ENCODE measurements at places on chromosomes 3 and 15. TPM values are rescaled to one million over a fixed set of nuclear protein-coding genes. Genes with fewer than 3 reads are reported as not detected.

DNA sequence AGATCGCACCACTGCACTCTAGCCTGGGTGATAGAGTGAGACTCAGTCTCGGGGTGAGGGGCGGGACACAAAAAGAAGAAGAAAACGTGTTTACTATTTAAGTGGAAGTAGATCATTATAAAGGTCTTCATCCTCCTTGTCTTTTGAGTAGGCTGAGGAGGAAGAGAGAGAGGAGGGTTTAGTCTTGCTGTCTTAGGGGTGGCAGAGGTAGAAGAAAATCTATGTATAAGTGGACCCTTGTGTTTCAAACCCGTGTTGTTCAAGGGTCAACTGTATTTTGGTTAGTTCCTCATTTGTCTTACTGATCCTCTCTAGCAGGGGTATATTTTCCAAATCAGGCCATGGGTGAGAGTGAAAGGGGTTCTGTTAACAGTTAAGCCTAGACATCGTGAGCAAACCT lies 40.1 kb downstream of the TRIM71 start:
- H3K27ac ChIP-seq: no peak overlapping the region
- H3K4me1 ChIP-seq: no peaks in the 10 kb centered on the region
- H3K4me3 ChIP-seq: no peak overlapping the region
- no peaks in the 10 kb centered on the region for H3K27me3 ChIP-seq
- H3K36me3 ChIP-seq: no peaks in the 10 kb centered on the region
- no peak for DNase-seq

- no peaks in the 10 kb centered on the region for H3K27me3 ChIP-seq
- H3K4me3 ChIP-seq: no peak overlapping the region
- H3K36me3 ChIP-seq: peaks cover 12% of the 10 kb centered on the region
- H3K4me1 ChIP-seq: peaks cover 31% of the 10 kb centered on the region
These were observed 43.4 kb downstream of the APBA2 start for GRCh38 chr15:28929200-28929599.

DNA sequence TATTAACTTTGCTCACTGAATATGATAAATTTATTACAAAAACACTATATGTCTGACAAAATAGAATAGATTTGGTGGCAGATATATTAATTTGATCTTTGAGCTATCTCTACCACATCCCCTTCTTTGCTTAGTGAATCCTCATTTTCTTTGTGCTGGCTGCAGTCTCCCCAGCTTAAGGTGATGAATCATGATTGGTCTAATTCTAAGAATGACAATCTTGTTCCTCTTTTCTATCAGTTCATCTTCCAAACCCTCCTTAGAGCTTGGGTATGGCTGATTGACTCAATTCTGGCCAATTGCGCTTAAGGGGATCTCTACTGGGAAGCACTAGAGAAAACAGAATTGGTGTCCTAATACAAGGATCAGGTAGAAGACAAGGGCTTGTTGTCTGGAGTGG lies 309.6 kb upstream of the GOLIM4 start:
- H3K4me1 ChIP-seq: no peaks in the 10 kb centered on the region
- H3K36me3 ChIP-seq: no peaks in the 10 kb centered on the region
- no peak overlapping the region for H3K4me3 ChIP-seq
- H3K27ac ChIP-seq: no peak overlapping the region
- no peaks in the 10 kb centered on the region for H3K27me3 ChIP-seq

DNA sequence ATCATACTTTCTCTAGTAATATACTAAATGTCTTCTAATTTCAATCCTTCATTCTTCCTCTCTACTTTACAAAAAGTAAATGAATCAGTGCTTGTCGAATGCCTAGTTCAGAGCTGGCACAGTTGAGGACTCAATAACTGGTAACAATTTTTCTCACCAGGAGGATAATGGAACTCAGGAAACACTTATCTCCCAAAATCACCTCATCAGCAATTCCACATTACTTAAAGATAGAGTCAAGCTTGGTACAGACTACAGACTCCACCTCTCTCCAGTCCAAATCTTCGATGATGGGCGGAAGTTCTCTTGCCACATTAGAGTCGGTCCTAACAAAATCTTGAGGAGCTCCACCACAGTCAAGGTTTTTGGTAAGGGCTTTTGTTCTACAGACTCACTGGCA lies 16.3 kb downstream of the ZBED2 start:
- no peak for DNase-seq
- peaks cover 75% of the 10 kb centered on the region for H3K4me1 ChIP-seq
- H3K36me3 ChIP-seq: peaks cover 58% of the 10 kb centered on the region
- H3K27me3 ChIP-seq: no peaks in the 10 kb centered on the region

DNA sequence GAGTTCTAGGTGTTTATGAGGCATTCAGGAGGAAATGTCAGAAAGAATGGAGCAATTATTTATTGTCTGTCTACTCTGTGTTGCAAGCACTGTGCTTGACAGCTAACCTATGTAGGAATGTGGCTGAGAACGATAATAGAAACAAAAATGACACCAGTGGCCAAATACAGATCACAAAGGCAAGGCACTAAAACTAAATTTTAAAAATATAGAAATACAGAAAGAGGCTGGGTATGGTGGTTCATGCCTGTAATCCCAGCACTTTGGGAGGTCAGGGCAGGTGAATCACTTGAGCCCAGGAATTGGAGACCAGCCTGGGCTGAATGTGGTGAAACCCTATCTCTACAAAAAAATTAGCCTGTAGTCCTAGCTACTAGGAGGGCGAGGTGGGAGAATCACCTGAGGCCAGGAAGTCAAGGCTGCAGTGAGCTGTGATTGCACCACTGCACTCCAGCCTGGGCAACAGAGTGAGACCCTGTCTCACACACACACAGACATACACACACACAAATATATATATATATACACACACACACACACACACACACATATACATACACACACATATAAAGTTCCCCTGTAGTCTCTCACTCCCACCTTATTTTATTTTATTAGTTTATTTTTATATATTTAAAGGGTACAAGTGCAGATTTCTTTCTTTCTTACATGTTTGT lies 6.0 kb downstream of the PRKCI start:
- DNase-seq: no peak
- H3K27ac ChIP-seq: no peak overlapping the region
- no peak overlapping the region for H3K4me3 ChIP-seq
- H3K27me3 ChIP-seq: no peaks in the 10 kb centered on the region

GRCh38 chr3:181909241-181909640 lies 197.5 kb downstream of the SOX2 start:
- H3K36me3 ChIP-seq: no peaks in the 10 kb centered on the region
- H3K27me3 ChIP-seq: no peaks in the 10 kb centered on the region
- no peak overlapping the region for H3K4me3 ChIP-seq
- H3K27ac ChIP-seq: no peak overlapping the region

DNA sequence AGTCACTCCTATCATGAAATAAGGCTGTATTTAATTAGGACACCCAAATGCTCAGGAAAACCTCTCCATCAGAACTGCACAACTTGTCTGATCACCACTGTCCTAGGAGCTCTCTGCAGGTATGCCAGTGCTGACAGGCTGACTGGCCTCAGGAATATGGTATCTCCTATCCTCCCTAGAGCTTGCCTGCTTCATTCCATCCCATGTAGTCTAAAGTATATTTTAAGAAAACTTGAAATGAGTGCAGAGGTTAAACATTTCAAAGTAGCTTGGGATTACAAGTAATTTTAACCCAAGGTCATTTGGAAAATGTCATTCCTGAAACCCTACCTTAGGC lies 23.7 kb downstream of the FILIP1L start:
- no peak overlapping the region for H3K27ac ChIP-seq
- H3K27me3 ChIP-seq: no peaks in the 10 kb centered on the region
- H3K4me1 ChIP-seq: peaks cover 8% of the 10 kb centered on the region
- H3K4me3 ChIP-seq: no peak overlapping the region

GRCh38 chr15:73515527-73515926 lies 72.6 kb downstream of the REC114 start:
- no peak for DNase-seq
- peaks cover 1% of the 10 kb centered on the region for H3K36me3 ChIP-seq
- H3K4me1 ChIP-seq: no peaks in the 10 kb centered on the region
- no peak overlapping the region for H3K27ac ChIP-seq
- no peaks in the 10 kb centered on the region for H3K27me3 ChIP-seq

DNA sequence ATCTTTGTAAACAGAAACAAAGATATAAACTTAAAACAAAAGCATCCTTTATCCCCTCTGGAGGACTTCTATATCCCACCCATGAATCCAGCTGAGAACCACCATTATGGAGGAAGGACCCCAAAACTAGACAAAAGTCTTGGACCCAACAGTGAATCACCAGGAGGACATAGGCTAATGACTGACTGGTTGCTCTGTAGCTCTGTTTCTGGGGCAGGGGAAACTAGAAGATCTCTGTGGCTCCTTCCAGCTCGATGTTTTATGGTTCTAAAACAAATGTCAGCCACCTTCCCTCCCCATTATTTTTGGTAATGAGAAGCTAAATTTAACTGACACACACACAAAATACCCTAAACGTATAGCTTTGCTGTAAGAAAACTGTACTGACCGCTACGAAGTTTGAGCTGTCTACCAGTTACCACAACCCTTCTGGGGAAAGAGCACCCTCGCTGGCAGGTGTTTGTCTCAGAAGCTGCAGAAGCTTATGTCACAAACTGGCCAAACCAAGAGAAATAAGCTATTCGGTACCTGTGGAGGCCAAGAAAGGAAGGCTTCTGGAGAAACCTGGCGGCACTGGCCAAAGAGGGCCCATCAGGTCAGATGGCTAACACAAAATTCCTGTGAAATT lies 36.4 kb downstream of the MB21D2 start:
- DNase-seq: no peak
- no peak overlapping the region for H3K4me3 ChIP-seq
- no peaks in the 10 kb centered on the region for H3K36me3 ChIP-seq
- no peaks in the 10 kb centered on the region for H3K27me3 ChIP-seq
- H3K27ac ChIP-seq: no peak overlapping the region

- no peak for DNase-seq
- peaks cover 14% of the 10 kb centered on the region for H3K27me3 ChIP-seq
- H3K27ac ChIP-seq: no peak overlapping the region
- H3K4me1 ChIP-seq: peaks cover 6% of the 10 kb centered on the region
These were observed 44.2 kb upstream of the C2CD4B start for GRCh38 chr15:62209322-62209721.

DNA sequence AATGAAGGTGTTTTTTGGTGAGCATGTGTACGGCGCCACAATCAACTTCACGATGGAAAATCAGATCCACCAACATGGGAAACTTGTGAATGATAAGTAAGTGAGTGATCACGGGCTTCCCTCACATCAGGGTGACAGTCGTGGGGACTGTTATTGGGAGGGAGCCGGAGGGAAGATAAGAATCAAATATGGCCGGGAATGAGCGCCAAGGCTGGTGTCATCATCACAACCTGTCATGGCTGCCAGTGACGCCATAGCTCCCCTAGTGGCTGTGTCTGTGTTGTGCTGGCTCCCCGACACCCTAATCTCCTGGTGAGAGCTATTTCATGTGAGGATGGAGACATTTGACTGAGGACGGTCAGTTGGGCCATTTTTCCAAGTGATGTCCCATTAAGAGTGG lies 168.5 kb downstream of the SV2B start:
- H3K4me3 ChIP-seq: no peak overlapping the region
- H3K27me3 ChIP-seq: peaks cover 5% of the 10 kb centered on the region
- H3K4me1 ChIP-seq: peaks cover 3% of the 10 kb centered on the region
- peak; percentile 35 for DNase-seq
- no peak overlapping the region for H3K27ac ChIP-seq

DNA sequence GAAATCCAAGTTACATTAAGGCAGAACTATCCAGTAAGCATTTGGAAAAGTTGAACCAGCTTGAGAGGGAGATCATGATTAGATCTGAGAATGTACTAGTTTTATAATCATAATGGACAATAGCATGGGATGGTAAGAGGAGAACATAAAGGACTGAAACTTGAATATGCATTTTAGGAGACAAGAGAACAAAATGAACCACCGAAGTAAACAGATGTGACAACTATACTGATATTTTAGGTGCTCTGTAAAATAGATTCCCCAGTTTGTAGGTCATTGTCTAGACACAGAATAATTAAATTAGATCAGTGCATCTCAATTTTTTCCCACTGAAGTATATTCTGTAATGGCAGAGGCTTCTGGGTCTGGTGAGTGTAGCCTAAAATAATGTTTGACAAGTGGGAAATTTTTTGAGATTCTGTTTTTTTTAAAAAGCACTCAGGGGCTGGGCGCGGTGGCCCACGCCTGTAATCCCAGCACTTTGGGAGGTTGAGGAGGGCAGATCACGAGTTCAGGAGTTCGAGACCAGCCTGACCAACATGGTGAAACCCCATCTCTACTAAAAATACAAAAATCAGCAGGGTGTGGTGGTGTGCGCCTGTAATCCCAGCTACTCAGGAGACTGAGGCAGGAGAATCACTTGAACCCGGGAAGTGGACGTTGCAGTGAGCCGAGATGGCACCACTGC lies 16.3 kb downstream of the ECT2 start:
- H3K4me3 ChIP-seq: no peak overlapping the region
- no peak for DNase-seq
- no peaks in the 10 kb centered on the region for H3K27me3 ChIP-seq

- H3K27me3 ChIP-seq: no peaks in the 10 kb centered on the region
- DNase-seq: no peak
- peaks cover 3% of the 10 kb centered on the region for H3K36me3 ChIP-seq
- H3K27ac ChIP-seq: no peak overlapping the region
These were observed 160.9 kb downstream of the ADAMTS17 start for GRCh38 chr15:100180921-100181320.

DNA sequence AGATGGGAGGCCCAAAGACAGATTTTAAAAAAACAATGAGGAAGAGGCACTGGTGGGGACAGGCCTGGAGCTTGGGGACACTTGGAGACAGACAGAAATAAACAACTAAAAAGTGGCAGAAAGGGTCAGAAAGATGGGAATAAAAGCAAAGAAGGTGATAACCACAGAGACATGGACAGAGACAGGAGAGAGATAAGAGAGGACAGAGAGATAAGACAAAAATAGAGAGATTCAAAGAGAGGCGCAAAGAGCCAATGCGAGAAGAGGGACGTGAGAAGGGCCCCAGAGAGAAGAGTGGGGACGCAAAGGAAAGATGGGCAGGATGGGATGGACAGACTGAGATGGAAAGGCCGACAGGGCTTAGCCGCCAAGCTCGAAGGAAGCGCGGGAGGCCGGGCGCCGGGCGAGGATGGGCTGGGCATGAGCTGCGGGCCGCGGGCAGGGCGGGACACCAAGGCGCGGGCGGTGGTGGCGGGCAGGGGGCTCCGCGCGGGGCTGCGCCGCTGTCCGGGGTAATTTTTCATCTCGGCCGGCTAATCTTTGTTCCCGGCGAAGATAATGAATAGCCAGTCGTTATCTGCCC lies 3.1 kb upstream of the GATA2 start:
- no peak for DNase-seq
- H3K4me1 ChIP-seq: peaks cover 11% of the 10 kb centered on the region
- no peak overlapping the region for H3K4me3 ChIP-seq
- H3K27me3 ChIP-seq: peaks cover 56% of the 10 kb centered on the region

- H3K27ac ChIP-seq: no peak overlapping the region
- no peaks in the 10 kb centered on the region for H3K27me3 ChIP-seq
- no peak for DNase-seq
- peaks cover 52% of the 10 kb centered on the region for H3K4me1 ChIP-seq
- peaks cover 25% of the 10 kb centered on the region for H3K36me3 ChIP-seq
These were observed 3.0 kb downstream of the TRAK1 start for GRCh38 chr3:42094128-42094527.

The LRRIQ4 gene
- 0.12 TPM for total RNA-seq

The TERC gene
- 16.0 TPM for total RNA-seq

The OSBPL10 gene
- total RNA-seq: 6.4 TPM

The GOLGA8N gene
- 2.2 TPM for total RNA-seq

The ZKSCAN7 gene
- total RNA-seq: 1.7 TPM

The TRIM42 gene
- not detected for total RNA-seq

The CYP19A1 gene
- not detected for total RNA-seq

All from activated naive CD4-positive, alpha-beta T cell treated with anti-CD3 and anti-CD28 coated beads for 36 hours (primary cell).